ENCODE measurements at places on chromosomes 11 and 22.
A peak's percentile ranks its signal among the peaks of the same experiment; 100 is the strongest.

- DNase-seq = no peak
Measured at GRCh38 chr22:49011769-49012648, 815.7 kb downstream of the BRD1 start.

- DNase-seq = no peak
Measured at GRCh38 chr11:21464601-21465193, 728.2 kb upstream of the ANO5 start.

GRCh38 chr11:72924568-72925190, 110.5 kb downstream of the ATG16L2 start:
- peak; percentile 11 for DNase-seq

- DNase-seq = no peak
Measured at GRCh38 chr11:2835296-2835695, 50.3 kb downstream of the CDKN1C start.

DNA sequence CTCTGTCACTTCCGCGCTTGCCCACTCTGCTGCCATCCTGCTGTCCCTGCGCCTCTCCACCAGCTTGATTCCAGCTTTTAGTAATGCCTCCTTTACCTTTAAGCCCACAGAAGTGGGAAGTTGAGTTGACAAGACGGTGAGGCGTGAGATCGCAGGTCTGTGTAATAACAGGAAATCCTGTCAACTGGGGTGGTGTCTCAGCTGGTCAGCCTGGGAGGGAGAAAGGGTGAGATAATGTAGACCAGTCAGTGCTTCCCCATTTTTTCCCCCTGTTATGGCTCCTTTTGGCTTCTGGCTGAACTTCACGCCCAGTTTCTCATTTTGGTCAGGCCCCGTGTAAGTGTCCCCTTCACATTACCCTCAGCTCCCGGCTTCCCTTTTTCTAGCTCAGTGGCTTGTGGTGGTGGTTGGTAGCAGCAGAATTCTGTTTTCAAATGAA, 98.9 kb downstream of the TRAF6 start:
- DNase-seq = no peak

Measured in brain microvascular endothelial cell (primary cell).